ENCODE measurements at places on chromosomes 6 and 20.

GRCh38 chr6:148563066-148563465, 183.8 kb upstream of the UST start:
- DNase-seq = no peak

DNA sequence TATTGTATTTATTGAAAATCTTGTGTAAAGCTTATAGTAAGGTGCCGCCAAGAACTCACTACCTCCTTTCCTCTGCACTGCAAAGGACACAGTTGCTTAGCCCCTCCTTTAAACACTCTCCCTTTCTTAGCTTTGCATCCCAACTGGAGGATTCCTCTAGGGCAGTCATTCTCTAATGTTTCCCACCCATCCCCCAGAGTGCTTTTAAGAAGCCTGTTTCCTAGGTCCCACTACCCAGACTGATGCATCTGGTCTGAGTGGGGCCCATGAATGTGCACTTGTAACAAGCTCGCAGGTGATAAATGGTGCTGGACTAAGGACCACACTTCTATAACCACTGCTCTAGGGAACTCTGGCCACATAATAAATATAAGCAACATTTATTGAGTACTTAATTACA, 55.2 kb downstream of the B4GALT5 start:
- DNase-seq = no peak

DNA sequence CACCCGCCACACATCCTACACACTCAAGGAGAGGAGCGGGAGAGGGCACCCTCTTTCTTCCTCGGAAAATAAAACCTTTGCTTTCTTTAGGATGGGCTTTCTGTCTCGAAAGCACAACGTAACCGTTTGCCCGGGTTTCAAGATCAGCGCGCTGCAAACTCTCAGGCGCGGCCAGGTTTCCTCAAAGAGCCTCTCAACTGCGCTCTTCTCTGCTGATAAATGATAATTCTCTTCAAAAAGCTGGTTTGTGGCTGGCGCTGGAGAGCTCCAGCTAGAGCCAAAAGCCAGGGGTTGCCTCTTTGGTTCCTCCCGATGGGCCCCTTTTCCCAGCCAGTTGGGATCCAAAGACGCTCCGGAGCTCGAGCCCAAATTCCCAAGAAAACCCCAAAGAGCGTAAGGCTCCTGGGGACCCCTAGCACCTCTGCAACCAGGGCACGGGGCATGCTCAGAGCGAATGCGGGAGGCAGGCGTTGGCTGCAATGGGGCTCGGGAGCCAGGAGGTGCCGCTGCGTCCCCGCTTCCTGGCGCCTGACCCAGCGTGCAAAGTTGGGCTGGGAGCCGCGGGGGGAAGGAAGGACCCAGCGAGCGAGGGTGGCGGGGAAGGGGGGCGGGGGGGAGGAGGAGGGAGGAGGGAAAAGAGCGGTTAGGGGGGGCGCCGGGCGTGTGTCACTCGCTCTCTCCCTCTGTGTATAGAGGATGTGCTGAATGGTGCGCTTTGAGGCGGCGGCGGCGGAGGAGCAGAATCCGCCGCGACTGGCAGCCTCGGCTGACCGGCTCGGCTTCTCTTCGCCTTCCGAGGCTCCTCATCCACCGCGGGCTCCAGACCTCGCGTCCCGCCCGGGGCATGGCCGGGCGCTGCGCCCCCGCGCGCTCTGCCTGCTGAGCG, at the start of gene PLCB1:
Gene PLCB1, plus strand, starts transcription at position 669 of the 886 bp plus-strand sequence. CDS start 386 bp downstream, outside the sequence.
- peak; percentile 72 for DNase-seq

DNA sequence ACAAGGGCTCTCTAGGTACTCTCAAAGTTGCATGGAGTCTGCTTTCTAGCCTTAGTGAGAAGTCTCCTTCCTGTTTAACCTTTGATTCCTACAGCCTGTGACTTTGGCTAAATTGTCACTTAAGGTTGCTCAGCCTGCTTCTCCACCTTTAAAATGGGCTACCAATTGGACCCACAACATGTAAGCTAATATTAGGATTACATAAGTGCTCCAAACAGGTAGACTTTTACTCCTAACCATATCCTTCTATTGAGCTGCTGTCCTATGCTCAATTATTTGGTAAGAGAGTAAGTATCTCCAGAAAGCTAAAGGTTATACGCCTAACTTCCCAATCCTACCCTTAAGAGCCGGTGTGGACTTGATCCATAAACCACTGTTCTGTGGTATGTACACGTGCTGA, 2.9 kb downstream of the PCNA start:
- DNase-seq = no peak

GRCh38 chr6:62371453-62372210, 85.6 kb upstream of the KHDRBS2 start:
- DNase-seq = no peak

- no peak for DNase-seq
These were observed 48.2 kb downstream of the TSHZ2 start for GRCh38 chr20:53020376-53020775.

DNA sequence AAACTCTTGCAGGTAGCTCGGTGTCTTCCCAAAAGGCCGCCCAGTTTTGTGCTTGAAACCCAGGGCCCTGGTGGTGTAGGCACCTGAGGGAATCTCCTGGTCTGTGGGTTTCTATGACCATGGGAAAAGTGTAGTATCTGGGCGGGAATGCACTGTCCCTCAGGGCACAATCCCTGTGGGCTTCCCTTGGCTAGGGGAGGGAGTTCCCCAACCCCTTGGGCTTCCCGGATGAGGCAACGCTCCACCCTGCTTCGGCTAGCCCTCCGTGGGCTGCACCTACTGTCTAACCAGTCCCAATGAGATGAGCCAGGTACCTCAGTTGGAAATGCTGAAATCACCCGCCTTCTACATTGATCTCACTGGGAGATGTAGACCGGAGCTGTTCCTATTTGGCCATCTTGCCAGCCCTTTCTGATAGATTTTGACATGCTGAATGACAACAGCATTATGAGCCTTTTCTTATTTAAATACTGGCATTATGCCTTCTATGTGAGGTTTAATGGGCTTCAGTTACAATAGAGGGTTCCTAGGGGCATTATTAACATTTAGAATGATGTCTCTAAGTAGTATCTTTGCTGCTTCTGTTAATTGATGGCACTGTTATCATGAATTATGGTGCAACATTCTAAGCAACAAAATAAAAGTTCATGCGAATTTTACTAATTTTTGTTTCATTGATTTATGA, 133.7 kb upstream of the FLRT3 start:
- DNase-seq = no peak

DNA sequence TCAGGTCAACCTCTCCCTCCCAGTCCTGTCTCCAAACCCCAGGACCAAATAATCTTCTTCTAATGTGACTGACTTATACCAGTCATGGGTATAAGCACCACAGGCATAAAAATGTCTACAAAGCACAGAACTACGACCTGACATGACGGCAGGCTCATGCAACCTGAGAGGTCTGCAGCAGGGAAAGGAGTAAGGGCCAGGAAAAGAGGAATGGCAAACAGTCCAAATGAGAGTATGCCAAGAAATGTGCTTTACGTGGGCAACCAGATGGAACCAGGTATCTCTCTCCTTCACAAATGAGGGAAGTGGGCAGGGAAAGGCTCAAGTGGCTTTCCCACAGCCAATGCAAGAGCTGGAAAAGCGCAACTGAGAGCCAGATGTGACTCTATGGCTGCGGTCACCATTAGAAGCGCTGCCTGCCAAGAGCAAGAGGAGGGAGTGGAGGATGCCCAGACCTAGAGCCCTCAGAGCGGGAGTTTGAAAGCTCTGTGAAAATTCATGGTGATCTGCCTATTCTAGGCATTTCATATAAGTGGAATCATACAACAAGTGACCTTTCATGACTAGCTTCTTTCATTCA, 6.0 kb downstream of the APMAP start:
- DNase-seq = no peak

DNA sequence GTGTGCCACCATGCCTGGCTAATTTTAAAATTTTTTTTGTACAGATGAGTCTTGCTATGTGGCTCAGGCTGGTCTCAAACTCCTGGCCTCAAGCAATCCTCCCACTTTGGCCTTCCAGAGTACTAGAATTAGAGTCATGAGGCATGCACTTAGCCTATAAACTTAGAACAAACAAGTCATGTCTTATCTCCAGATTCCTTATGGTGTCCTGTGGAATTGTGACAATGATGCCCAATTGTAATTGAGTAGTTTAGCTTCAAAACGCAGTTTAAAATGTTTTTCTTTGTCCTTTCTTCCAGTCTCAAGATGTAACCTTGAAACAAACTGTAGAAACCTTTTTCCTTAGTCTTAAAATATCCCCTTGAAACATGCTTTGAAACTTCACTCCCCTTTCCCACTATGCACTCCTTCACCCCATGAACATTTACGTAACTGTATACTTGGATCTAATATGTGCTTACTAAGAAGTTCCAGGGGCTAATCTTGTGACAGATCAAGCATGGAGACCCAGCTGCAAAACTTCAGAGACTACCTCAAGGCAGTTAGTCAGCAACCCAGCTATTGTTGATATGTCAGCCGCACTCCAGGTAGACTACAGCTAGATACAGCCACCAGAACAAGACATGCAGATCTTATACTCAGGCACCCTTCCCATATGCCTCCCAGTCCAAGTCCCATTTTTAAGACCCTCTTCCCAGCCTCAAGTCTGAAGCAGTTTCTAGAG, 46.2 kb downstream of the MAN1A1 start:
- no peak for DNase-seq

DNA sequence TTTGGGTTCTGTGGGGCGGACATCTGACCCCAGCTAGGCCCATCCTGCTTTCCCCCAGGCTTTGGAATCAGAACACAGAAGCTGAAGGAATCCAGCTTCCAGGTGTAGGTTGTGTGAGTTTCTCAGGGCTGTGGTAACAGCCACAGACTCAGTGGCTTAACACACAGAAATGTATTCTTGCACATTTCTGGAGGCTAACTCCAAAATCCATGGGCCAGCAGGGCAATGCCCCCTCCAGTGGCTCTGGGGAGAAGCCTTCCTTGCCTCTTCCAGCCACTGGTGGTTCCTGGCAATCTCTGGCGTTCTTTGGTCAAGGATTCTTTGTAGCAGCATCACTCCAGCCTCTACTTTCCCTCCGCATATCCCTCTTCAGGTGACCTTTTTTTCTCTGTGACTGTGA, 1.3 kb upstream of the EMILIN3 start:
- DNase-seq = no peak

- no peak for DNase-seq
These were observed 69.3 kb upstream of the EYS start for GRCh38 chr6:65776332-65776731.

GRCh38 chr6:74113901-74114300, 417.9 kb downstream of the CD109 start:
- DNase-seq = no peak

- no peak for DNase-seq
These were observed 149.8 kb downstream of the SYCP2 start for GRCh38 chr20:59783641-59784010.

- no peak for DNase-seq
These were observed 62.3 kb downstream of the LAMP5 start for GRCh38 chr20:9576695-9577094.

GRCh38 chr6:31972709-31973350, 892 bp upstream of the DXO start:
- peak; percentile 61 for DNase-seq

DNA sequence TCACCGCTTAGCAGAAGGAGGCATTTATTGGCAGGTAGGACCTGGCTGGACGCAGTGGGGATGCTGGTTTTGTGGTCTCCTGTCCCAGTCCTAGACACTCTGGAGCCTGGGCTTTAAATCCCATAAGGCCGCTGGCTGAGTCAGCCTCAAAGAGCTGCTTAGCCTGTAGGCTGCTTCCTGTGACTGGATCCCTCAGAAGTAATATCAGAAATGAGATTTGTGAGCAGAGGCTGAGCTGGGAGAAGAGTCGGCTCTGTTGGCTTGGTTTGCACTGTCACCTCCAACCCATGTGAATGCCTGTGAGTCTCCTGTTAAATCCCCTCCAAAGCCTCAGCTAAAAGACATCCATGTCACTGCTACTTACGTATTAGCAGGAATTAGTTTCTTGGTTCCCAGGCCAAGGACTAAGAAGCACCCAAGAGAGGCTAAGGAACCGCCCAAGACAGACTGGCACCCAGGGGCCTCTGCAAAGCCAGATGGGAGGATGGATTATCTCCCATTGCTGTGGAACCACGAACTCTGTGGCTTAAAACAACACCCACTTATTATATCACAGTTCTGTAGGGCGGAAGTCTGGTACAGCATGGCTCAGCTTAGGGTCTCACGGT, 289.4 kb downstream of the CDC5L start:
- no peak for DNase-seq

DNA sequence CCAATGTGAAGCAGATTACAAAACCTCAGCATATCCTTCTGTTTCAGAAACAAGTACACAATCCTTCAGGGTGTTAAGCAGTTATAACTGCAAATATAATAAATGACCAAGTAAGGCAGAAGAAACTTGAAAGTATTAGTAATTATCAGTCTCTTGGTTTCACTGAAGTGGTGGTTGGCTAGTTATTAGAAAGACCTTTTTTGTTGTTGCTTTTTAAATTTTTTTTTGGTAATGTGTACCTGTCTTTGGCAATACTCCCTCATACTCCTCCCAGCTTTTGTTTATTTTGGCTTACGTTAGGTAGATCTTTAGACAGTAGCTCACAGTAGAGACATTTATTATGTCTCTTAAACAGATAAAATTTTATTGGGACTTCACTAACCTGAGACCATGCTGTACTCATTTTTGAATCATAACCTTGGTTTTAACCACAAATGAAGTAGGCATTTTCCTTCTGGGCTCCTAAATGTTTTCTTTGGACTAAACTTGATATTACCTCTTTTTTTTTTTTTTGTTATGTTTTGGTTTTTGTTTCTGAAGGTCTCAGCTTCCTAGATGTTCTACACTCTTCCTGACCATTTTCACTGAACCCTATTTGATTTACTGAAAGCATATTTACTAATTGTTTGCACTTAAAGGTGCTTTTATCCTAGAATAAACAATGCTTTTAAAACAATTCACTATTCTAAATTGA, 6.4 kb downstream of the CD2AP start:
- DNase-seq = no peak

DNA sequence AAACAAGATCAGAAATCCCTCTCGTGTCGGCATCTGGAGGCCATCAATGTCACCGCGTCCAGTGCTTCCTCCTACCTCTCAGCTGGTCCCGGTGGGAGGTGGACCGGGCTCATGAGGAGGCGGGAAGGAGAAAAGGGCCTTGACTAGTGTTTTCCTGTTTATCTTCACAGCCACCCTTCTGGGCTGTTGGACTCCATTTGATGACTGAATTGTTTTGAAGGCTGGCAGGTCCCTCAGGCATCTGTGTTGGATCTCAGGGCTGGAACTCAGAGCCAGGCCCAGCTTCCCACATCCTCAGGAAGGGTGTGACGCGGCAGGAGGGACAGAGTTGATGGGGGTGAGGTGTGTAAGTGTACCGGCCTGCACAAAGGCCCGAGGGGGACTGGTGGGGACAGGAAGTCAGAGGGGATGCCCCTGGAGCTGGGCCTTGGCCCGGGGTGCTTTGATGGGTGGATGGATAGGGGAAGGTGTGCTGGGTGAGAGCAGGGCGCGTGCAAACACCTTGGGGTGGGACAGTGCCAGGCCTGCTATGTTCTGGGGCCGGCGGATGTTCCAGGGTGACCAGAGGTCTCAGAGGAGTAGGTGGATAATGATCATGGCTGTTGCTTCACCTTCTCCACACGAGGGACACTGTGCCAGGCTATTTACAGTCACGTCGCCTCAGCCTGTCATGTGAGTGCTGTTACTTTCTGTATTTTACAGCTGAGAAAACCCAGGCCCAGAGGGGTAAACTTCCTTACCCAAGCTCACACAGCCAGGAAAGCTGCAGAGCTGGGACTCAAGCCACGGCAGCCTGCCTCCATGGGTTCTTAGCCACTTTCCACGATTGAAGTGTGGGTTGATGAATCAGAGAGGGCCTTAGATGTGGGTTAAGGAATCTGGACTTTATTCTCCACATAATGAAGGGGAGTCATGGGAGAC, 17.9 kb upstream of the CHMP4B start:
- DNase-seq = peak; percentile 14

GRCh38 chr20:25247000-25247517, 826 bp upstream of the PYGB start:
- DNase-seq = peak; percentile 43
